ENCODE measurements at places on chromosomes 6 and 20.

GRCh38 chr20:54355631-54356280, 119.6 kb upstream of the DOK5 start:
- DNase-seq: no peak

- DNase-seq: no peak
Measured at GRCh38 chr6:52984247-52984646, 10.8 kb downstream of the GSTA4 start.

DNA sequence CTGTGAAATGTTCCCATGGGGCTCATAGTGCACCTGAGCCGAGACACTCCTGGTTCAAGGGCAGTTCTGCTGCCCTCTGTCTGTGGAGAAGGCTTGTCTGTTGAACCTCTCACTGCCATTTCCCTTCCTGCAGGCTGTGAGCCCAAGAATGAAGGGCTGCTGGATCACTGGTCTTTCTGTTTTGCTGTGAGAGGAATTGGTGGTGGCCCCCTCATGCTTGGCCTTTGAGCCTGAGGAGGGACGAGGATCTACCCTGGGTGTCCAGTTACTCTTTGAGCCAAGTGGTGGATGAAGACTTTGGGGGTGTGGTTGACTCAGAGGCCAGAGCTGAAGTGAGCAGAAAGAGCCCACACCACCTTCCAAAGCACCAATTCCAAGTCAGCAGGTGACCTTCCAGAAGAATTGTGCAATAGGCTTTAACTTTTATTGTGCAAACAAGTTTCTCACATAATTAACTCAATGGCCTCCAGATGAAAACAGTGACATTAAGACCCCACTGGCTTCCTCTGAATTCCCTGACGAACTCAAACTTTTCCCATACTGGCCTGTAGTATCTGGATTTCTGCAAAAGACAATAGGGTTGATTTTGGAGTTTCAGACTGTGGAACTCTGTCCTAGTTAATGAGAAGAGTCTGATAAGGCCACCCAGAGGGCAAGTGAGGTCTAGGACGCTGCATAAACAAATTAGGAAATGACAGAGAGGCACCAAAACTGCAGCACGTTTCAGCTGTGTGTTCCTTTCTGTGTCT, 101.5 kb downstream of the PHACTR3 start:
- DNase-seq: no peak

DNA sequence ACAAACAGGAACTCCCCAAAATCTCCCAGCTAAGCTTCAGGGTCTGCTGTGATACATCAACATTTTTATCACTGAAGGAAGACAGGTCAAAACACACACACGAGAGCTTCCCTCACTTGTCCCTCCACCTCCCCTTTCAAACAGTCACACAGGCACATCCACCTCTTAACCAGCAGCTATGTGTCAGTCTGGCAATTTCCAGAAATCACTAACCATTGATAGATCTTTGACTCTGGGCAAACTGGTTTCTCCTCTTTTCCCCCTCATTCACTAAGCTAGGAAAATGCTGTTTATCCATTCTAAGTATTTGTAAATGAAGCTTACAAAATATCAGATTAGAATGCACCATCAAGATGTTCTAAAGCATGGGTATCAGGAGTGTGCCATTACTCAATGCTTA, 87.8 kb downstream of the DCDC2 start:
- no peak for DNase-seq

DNA sequence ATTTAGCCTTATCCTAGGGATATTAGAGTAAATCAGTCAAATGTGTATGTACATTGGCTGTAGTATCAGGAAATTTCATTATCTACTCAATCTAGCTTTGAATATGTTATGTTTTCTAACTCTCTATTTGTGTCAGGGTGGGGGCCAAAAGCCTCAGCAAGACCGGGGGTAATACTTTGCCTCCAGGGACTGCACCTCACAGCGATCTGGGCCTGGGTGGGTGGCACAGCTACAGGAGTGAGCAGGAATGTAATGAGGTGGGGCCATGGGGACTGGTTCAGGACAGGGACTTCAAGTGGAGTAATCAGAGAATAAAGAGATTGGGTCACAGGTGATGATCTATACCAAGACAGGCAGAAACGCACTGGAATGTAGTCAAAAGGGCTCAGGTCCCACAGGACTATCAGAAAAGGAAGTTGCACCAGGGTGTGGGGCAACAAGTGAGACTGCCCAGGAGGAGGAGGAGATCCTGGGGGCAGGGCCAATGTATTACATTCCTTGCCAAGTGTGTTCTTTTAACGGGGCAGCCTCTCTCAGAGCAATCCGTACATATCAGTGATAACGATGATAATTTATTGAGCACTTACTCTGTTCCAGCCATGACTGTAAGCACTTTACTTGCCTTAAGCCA, 54.0 kb downstream of the PIGU start:
- DNase-seq: no peak

DNA sequence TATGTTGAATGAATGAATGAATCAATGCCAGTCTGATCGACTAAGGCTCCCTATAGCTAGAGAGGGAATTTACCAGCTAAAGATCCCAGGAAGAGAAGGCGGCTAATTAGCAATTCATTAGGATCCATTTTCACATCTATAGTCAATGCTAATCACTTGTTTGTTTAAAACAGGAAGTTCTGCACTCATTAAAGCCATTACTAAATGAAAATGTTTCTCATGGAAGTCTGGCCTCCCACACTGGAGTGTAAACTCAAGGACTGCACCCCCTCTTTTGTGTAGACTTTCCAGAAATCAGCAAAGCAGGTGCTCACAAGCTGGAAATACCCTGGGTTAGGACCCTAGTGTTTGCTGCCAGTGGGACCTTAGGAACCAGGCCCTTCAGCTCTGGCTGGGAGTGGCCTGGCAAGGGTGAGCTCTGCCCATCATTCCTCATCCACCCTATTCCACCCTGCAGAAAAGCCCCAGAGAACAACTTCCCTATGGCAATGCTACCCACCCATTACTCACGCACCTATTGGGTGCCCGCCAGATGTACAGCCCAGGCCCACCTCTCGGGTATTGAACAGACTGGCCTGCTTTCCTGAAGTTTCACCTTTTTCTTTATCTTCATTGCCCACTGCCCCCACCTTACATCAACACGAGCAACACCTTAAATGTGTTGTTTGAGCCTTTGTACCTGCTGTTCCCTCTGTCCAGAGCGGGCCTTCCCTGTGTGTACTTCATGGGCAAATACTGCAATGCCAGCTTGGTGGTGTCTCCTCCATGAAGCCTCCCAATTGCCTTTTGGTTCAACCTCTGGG, 60.8 kb downstream of the TTI1 start:
- no peak for DNase-seq

DNA sequence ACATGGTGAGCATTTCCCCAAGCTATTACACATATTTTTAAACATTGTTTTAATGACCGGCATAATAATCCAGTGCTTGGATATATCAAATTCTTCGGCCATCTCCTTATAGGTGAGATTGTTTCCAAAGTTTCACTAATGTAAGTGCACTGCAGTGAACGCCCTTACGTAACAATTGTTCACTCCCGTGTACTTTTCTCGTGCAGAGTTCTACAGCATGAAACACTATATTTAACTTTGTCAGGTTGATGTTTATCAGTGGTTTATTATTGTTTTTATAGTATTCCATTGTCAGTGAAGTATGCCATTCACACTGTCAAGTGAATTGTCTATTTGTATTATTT, 3.4 kb upstream of the GZF1 start:
- DNase-seq: no peak

GRCh38 chr6:13935190-13935880, 10.6 kb downstream of the RNF182 start:
- DNase-seq: no peak

GRCh38 chr6:122490607-122491006, 19.0 kb upstream of the SERINC1 start:
- DNase-seq: no peak

GRCh38 chr6:169811521-169812256, 60.3 kb downstream of the ERMARD start:
- no peak for DNase-seq

DNA sequence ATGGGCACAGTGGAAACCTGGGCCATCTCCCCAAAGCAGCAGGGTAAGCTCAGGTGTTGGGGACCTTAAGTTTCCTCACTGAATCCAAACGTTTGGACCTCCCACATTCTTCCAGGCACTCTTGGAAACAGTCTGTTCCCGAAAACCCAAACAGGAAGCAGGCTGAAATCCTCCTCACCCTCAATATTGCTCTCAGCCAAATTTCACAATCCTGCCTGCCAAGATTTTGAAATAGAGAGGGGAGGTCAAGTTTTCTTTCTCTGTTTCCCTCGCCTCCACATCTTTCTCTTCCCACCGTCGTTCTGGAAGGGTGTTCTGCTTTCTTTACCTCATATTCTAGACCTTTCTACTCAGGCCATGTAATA, 392.0 kb upstream of the SASH1 start:
- no peak for DNase-seq

DNA sequence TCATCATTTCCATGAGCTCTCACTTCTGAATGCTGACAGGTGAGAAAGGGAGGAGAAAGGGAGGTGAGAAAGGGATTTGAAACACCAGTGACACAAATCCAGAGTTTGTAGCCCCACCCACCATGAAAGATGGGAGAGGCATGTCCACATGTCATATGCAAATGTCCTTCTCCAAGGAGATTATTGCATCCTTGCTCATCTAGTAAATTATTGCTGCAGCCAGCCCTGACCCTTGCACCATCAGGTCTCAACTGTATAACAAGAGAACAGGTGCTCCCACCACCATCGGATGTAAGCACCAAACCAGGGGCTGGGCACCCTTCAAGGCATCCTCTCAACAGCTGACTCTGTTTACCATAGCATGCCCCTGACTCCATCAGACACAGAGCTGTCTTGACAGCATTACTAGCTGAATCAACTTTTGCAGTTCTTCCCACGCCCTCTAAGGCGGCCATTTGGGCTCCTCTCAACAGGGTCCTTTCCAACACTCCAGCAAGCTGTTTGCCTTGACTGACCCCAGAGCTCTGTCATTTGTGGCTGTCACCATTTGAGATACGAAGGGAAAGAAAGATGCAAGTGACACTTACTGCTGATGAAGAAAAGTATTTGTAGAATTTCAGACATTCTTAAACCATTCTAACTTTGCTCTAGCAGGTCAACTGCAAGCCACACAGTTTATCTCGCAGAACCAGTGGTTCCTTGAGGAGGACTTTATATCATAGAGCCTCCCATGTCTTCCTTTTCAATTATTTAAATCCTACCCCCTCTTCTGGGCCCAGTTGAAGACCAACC, 14.2 kb downstream of the GFOD1 start:
- no peak for DNase-seq

- peak; percentile 10 for DNase-seq
Measured at GRCh38 chr6:104686550-104687175, 173.1 kb downstream of the HACE1 start.

DNA sequence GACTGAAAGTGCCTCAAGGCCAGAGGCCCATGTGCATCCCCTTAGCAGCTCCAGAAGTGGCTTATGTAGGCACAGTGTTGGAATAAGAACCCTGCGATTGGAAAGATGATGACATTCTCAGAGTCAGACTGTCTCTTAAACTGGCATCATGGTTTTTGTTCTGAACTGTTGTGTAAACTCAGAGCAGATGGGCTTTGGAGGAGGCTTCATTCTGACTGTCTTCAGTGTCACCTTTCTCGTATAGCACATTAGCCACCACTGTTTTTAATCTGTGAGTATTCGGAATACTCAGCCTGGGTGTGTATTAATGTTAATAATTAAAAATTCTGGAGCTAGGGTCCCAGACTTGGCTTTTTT, 140.9 kb downstream of the JARID2 start:
- DNase-seq: no peak

GRCh38 chr20:25470045-25470444, 62.6 kb downstream of the GINS1 start:
- no peak for DNase-seq

GRCh38 chr6:91213229-91213901, 626.5 kb upstream of the MAP3K7 start:
- no peak for DNase-seq

GRCh38 chr6:30047220-30047619, 13.8 kb upstream of the POLR1H start:
- DNase-seq: no peak

- no peak for DNase-seq
Measured at GRCh38 chr6:18186033-18186432, 30.8 kb downstream of the KDM1B start.

- DNase-seq: no peak
Measured at GRCh38 chr6:80173411-80173810, 66.9 kb downstream of the BCKDHB start.

DNA sequence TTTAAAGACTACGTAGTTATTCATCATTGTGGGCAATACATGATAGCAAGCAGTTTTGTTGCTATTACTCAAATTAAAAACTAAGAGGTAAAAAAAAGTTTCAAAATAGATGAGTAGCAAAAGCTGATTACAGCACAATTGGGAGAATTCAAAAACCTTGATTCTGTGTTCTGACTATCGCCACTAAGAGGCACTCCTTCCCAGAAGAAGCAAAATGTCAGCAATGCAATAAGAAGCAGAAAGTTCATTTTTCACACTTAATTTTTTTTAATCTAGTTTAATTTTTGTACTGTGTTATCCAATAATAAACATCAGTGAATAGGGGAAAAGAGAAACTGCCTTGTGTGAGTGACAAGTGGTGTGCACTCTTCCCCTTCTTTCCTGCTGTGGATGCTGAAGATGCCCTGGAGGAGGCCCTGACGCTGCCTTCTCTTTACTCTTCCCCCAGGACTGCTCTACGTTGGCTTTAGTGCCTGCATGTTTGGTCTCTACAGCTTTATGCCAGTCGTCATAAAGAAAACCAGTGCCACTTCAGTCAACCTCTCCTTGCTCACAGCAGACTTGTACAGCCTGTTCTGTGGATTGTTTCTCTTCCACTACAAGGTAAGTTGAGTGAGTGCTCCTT, 263.2 kb upstream of the PLN start:
- no peak for DNase-seq

- no peak for DNase-seq
Measured at GRCh38 chr20:10660661-10661060, 13.1 kb downstream of the JAG1 start.

GRCh38 chr20:26208296-26209091, 511.8 kb upstream of the ZNF337 start:
- no peak for DNase-seq

GRCh38 chr20:36501367-36502006, 39.8 kb upstream of the MYL9 start:
- no peak for DNase-seq

- no peak for DNase-seq
Measured at GRCh38 chr6:74585753-74586152, 620.1 kb downstream of the COL12A1 start.

DNA sequence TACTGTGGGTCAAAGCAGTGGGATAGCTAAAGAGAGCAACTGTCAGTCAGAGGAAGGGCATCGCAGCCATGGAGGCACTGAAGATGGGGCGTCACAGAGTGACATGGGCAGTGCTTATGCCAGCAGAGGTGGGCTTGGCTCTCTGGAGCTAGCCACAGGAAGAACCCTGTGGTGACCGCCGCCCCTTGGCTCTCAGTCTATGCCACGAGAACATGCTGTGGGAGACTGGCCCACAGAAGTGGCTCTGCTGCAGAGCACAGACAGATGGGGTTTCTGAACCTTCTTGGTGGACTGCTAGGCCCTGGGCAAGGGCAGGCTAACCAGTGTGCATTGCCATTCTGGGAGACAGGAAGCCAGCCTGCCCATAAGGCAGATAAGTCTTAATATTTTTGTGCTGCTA, 290.0 kb upstream of the SUPT3H start:
- DNase-seq: no peak

Data from NCI-H2081 treated with DMSO at 0.1 percent for 48 hours (cell line).